Pons (tissue), 1 donor: ENCODE measurements at places on chromosomes 3 and 15.

DNA sequence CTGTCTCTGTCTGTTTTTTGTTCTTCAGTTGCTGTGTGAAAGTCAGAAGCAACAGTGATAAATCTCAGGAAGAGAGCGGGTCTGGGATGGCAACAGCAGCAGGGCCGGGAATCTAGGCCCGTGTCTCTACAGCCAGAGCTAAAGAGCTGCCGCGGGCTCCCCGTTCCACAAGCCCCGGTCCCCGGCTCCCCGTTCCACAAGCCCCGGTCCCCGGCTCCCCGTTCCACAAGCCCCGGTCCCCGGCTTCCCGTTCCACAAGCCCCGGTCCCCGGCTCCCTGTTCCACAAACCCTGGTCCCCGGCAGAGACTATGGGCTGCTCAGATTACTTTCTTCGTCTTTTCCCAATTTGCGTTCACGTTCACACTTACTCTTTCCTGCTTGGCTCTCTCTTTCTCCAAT, 19.5 kb downstream of the RCCD1 start:
- DNase-seq, result no peak

DNA sequence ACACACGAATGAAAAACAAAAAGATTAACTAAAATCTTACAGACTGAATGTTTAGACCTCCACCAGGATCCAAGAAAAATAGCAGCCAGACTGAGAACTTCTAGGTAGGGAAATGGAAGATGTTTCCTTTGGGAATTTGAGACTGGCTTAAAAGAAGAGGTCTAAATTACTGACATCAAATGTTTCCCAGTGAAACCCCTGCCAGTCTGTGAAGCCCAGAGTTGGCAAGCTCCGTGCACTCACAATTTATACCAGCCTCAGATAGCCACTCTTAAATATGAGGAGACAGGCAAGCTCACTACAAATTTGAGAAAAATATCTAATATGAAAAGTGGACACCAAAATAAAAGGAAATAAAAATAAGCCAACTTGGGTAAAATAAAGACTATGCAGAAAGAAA, 700.5 kb upstream of the ZNF385D start:
- DNase-seq, result no peak

- DNase-seq, result no peak
Measured at GRCh38 chr3:126365351-126366277, 8.4 kb upstream of the KLF15 start.

DNA sequence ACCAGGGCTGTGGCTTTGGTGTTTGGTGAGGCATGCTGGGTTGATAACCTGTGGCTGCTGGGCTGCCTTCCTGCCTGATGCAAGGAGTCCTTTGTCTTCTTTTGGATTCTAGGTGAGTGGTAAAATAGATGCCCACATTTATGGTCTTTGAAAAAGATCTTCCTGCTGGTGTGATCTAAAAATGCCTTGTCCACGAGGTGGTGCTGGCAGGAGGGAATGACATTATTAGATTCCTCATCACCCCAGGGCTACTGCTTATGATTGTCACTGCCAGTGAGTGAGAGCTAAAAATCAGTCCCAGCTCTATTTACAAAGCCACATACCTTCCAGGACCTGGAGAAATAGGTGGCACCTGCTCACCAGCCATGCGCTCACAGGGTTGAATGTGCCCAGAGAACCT, 355.5 kb upstream of the ROPN1 start:
- DNase-seq, result no peak

DNA sequence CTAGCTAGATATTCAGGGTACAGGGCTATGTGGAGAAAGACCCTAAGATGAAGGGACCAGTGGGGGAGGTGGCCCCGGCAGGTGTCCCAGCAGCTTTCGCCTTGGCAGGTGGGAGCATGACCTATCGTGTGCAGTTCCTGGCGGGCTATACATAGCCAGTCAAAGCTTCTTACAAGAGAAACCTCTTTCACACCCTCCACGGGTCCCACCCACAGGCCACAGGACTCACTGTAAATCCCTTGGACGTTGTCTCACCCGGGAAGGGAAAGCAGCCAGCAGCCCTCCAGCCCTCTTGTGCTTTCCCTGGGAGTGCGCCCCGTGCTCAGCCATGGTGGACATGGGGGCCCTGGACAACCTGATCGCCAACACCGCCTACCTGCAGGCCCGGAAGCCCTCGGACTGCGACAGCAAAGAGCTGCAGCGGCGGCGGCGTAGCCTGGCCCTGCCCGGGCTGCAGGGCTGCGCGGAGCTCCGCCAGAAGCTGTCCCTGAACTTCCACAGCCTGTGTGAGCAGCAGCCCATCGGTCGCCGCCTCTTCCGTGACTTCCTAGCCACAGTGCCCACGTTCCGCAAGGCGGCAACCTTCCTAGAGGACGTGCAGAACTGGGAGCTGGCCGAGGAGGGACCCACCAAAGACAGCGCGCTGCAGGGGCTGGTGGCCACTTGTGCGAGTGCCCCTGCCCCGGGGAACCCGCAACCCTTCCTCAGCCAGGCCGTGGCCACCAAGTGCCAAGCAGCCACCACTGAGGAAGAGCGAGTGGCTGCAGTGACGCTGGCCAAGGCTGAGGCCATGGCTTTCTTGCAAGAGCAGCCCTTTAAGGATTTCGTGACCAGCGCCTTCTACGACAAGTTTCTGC, 15.0 kb downstream of the GRK7 start:
- DNase-seq, result no peak

GRCh38 chr15:57112178-57112577, 193.7 kb downstream of the TCF12 start:
- DNase-seq, result no peak

GRCh38 chr15:57589281-57589680, 2.4 kb upstream of the MYZAP start:
- peak; percentile 41 for DNase-seq

- DNase-seq, result no peak
Measured at GRCh38 chr3:21528291-21528995, 222.6 kb downstream of the ZNF385D start.
